Mesenchymal stem cell (in vitro differentiated cells and primary cell): ENCODE measurements at places on chromosomes 1 and 21.

DNA sequence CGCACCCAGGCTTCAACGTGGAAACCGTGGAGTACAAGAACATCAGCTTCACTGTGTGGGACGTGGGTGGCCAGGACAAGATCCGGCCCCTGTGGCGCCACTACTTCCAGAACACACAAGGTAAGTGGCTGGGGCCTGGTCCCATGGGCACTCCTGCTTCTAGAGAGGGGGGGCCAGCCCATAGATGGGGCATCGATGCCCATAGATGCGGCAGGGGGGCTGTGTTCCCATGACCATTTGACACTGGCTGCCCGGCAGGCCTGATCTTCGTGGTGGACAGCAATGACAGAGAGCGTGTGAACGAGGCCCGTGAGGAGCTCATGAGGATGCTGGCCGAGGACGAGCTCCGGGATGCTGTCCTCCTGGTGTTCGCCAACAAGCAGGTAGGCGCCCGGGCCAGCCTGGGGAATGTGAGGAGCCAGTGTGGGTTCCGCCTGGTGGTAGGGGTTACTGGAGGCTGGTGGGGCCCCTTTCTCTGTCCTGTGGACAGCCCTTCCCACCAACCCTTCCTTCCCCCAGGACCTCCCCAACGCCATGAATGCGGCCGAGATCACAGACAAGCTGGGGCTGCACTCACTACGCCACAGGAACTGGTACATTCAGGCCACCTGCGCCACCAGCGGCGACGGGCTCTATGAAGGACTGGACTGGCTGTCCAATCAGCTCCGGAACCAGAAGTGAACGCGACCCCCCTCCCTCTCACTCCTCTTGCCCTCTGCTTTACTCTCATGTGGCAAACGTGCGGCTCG lies 5.6 kb downstream of the C1orf35 start:
- no peak overlapping the region for H3K4me3 ChIP-seq
- H3K4me1 ChIP-seq: peaks cover 21% of the 10 kb centered on the region
- no peaks in the 10 kb centered on the region for H3K27me3 ChIP-seq
- no peak overlapping the region for H3K27ac ChIP-seq
- DNase-seq: no peak

GRCh38 chr1:56002231-56002630 lies 577.1 kb downstream of the PLPP3 start:
- no peaks in the 10 kb centered on the region for H3K27me3 ChIP-seq
- no peak overlapping the region for H3K4me3 ChIP-seq
- H3K4me1 ChIP-seq: no peaks in the 10 kb centered on the region
- no peak overlapping the region for H3K27ac ChIP-seq

- no peak overlapping the region for H3K27ac ChIP-seq
- DNase-seq: no peak
- no peak overlapping the region for H3K4me3 ChIP-seq
- no peaks in the 10 kb centered on the region for H3K27me3 ChIP-seq
- no peaks in the 10 kb centered on the region for H3K36me3 ChIP-seq
- H3K4me1 ChIP-seq: no peaks in the 10 kb centered on the region
Observed at GRCh38 chr1:227170361-227171166, 147.7 kb downstream of the CDC42BPA start.

DNA sequence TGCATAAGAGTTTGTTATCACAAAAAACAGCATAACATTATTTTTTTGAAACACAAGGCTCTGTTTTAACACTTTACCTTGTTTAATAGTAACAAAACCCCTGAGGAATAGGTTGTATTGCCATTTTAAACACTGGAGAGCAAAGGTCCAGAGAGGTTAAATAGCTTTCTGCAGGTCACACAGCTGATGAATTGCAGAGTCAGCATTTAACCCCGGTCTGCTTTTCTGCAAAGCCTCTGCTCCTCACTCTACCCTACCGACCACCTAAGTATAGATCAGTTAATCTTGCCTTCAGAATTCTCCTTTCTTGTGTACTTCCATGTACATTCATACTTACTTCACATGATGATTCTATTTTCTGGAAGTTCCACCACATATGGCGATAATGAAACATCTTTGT lies 42.0 kb downstream of the KCNJ15 start:
- no peak overlapping the region for H3K4me3 ChIP-seq
- H3K27me3 ChIP-seq: no peaks in the 10 kb centered on the region
- no peak for DNase-seq
- peaks cover 10% of the 10 kb centered on the region for H3K4me1 ChIP-seq

DNA sequence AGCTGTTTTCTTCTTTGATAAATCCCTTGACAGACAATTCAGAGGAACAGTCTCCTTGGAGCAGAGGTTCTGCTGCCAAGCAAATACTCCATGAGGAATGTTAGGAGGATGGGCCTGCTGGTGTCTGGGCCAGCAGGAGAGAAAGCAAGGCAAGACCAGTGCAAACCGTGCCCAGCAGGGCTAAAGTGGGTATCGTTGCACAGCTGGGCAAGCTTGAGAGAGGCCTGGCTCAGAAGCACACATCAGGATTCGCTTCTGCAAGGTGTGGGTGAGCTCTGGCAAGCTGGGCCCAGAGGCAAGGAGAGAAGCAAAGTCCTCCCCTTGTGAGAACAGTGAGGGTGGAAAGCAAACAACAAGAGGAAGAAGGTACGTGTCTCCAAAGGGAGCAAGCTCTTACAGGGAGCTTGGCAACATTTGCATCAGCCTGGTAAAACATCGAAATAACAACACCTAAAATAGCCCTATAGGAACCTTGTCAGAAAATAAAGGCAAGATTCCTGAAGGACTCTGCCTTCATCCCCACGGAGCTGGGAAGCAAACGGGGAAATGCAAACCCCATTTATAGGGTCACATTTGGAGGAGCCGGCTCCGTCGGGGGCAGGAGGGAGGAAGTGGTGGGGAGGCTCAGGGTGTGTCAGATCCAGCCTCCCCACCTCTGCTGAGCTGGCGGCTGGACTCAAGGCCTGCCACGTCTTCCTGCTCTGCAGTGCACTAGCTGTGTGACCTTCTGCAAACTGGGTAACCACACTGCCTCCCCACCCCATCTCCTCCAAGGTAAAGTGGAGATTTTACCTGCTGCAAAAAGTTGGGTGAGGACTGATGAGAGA lies 62.3 kb upstream of the HIVEP3 start:
- DNase-seq: no peak
- H3K4me3 ChIP-seq: no peak overlapping the region
- no peak overlapping the region for H3K27ac ChIP-seq
- H3K27me3 ChIP-seq: no peaks in the 10 kb centered on the region
- no peaks in the 10 kb centered on the region for H3K36me3 ChIP-seq
- peaks cover 10% of the 10 kb centered on the region for H3K4me1 ChIP-seq

DNA sequence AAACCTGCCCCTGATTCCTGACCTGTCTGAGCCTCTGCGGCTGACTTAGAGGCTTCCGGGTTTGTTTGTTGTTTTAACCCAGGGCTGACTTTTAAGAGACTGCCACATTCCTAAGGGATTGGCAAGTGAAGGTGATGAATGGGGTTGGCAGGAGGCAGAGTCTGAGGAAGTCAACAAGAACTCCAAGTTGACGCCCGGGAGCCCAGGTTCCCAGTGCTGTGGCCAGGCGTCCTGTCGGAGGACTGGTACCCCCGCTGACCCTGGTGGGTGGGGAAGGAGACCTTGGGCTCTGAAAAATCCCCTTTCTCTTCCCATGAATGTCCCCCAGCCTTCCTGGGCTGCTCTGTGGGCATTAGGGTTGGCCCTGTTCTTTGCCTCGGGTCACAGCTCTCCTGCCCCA lies 19.7 kb upstream of the EPS8L3 start:
- H3K36me3 ChIP-seq: no peaks in the 10 kb centered on the region
- DNase-seq: peak; percentile 65
- peaks cover 42% of the 10 kb centered on the region for H3K4me1 ChIP-seq
- H3K27ac ChIP-seq: no peak overlapping the region

GRCh38 chr1:210505601-210506496 lies 177.1 kb downstream of the HHAT start:
- no peaks in the 10 kb centered on the region for H3K27me3 ChIP-seq
- H3K4me1 ChIP-seq: peaks cover 4% of the 10 kb centered on the region
- no peak for DNase-seq
- H3K27ac ChIP-seq: no peak overlapping the region

GRCh38 chr1:103333141-103333540 lies 192.4 kb upstream of the RNPC3 start:
- H3K4me3 ChIP-seq: no peak overlapping the region
- no peak overlapping the region for H3K27ac ChIP-seq
- no peak for DNase-seq
- H3K36me3 ChIP-seq: no peaks in the 10 kb centered on the region
- H3K27me3 ChIP-seq: no peaks in the 10 kb centered on the region

- no peak overlapping the region for H3K4me3 ChIP-seq
- H3K36me3 ChIP-seq: peaks cover 39% of the 10 kb centered on the region
- H3K27ac ChIP-seq: no peak overlapping the region
- no peaks in the 10 kb centered on the region for H3K27me3 ChIP-seq
- no peak for DNase-seq
Observed at GRCh38 chr1:155185783-155186066, 12.1 kb downstream of the TRIM46 start.

DNA sequence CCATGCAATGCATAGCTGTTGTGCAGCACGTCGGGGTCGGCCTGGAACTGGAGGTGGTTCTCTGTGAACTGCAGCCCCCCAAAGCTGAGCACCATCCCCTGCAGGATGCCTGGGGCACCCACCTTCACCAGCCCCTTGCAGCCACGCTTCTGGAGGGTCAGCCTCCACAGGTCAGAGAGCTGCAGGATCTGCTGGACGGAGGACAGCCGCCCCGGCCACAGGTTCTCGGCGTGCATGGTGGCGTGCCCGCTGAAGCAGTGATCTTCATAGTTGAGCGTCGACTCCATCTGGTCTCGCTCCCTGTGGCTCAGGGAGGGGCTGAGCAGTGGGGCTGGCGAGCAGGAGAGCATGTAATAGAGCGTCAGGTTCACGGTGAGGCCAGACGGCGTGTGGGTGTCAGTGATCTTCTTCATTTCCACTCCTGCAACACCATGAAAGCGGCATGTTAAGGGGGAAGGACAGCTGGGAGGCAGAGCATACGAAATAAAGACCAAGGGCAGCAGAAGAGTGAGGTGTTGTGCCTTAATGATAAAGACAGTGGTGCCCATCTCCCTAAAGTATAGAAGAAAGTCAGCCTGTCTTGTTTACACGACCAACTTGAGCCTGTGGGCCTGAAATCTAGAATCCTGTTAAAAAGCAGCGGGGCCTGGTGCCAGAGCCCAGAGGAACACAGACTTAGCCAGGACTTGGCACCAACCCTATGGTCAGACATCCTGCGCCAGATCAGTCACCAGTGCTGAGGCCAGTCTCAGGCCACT lies 3.0 kb downstream of the KIAA2013 start:
- peaks cover 26% of the 10 kb centered on the region for H3K4me1 ChIP-seq
- no peaks in the 10 kb centered on the region for H3K27me3 ChIP-seq
- DNase-seq: no peak

DNA sequence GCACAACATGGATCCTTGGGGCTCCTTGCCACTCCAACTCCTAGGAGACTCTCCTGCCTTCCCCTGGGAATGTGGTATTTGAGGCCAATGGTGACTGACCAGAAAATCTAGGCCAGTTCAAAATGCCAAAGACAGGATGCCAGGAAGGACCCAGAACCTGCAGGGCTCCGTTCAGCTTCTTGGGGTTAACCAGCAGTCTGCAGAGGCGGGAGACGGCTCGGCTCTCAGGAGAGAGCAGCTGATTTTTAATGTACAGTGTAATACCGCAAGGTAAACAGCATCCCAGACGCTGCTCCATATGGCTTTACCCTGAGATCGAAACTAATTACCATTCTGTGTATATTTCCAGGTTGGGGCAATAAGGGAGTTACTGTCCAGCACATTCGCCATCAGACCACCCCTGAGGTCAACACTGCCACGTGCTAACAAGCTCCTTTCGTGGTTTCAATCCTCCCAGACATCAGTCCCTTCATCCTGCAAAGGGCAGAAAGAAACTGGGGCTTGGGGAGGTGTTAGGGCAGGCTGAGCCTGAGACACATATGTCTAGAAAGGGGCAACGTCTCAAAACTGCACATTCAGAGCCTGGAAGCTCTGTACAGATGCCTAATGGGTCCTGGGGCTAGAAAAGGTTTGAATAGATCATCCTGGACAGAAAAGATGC lies 16.7 kb downstream of the ITPKB start:
- H3K4me1 ChIP-seq: peaks cover 33% of the 10 kb centered on the region
- peaks cover 10% of the 10 kb centered on the region for H3K36me3 ChIP-seq
- no peak overlapping the region for H3K4me3 ChIP-seq
- H3K27me3 ChIP-seq: no peaks in the 10 kb centered on the region
- DNase-seq: no peak
- H3K27ac ChIP-seq: no peak overlapping the region

DNA sequence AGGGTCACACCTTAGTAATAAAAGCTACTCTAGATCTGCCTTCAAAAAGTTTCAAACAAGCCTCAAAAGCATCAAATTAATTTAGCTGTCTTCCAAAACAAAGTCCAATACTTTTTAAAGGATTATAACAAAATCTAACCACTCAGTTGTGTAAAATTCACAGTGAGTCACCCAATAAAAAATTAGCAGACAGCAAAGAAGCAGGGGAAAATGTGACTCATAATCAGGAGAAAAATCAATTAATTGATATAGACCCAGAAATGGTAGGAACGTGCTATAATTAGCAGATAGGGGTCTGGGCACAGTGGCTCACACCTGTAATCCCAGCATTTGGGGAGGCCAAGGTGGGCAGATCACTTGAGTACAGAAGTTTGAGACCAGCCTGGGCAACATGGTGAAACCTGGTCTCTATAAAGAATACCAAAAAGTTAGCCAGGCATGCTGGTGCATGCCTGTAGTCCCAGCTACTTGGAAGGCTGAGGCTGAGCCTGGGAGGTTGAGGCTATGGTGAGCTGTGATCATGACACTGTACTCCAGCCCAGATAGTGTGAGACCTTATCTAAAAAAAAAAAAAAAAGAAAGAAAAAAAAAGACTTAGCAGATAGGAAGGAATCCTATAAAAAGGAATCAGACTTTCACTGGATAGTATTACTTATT lies 8.1 kb upstream of the MYOG start:
- H3K36me3 ChIP-seq: no peaks in the 10 kb centered on the region
- no peak overlapping the region for H3K27ac ChIP-seq
- peaks cover 48% of the 10 kb centered on the region for H3K27me3 ChIP-seq
- no peak overlapping the region for H3K4me3 ChIP-seq

GRCh38 chr1:205317311-205317917 lies 4.1 kb downstream of the NUAK2 start:
- H3K4me3 ChIP-seq: peak overlapping the region; percentile 34
- H3K27ac ChIP-seq: peak overlapping the region; percentile 70
- H3K27me3 ChIP-seq: no peaks in the 10 kb centered on the region
- H3K4me1 ChIP-seq: peaks cover 44% of the 10 kb centered on the region

- no peaks in the 10 kb centered on the region for H3K27me3 ChIP-seq
- H3K4me1 ChIP-seq: peaks cover 7% of the 10 kb centered on the region
- no peaks in the 10 kb centered on the region for H3K36me3 ChIP-seq
- H3K4me3 ChIP-seq: no peak overlapping the region
- H3K27ac ChIP-seq: no peak overlapping the region
- DNase-seq: no peak
Observed at GRCh38 chr1:54350360-54350759, 55.8 kb downstream of the SSBP3 start.

GRCh38 chr1:154567386-154568156 lies at the start of gene CHRNB2:
CHRNB2 (plus strand) TSS chr1:154567778; CDS start chr1:154568045, 267 bp downstream.
- DNase-seq: peak; percentile 48
- H3K27me3 ChIP-seq: peaks cover 58% of the 10 kb centered on the region
- no peaks in the 10 kb centered on the region for H3K36me3 ChIP-seq
- H3K27ac ChIP-seq: no peak within 1 kb of the TSS

- peaks cover 30% of the 10 kb centered on the region for H3K36me3 ChIP-seq
- no peak overlapping the region for H3K27ac ChIP-seq
- no peaks in the 10 kb centered on the region for H3K27me3 ChIP-seq
- H3K4me3 ChIP-seq: no peak overlapping the region
- peaks cover 3% of the 10 kb centered on the region for H3K4me1 ChIP-seq
- DNase-seq: no peak
Observed at GRCh38 chr1:15574741-15575140, 10.1 kb downstream of the AGMAT start.
